CD4-positive, CD25-positive, alpha-beta regulatory T cell (primary cell): ENCODE measurements at places on chromosomes 2 and 18.

DNA sequence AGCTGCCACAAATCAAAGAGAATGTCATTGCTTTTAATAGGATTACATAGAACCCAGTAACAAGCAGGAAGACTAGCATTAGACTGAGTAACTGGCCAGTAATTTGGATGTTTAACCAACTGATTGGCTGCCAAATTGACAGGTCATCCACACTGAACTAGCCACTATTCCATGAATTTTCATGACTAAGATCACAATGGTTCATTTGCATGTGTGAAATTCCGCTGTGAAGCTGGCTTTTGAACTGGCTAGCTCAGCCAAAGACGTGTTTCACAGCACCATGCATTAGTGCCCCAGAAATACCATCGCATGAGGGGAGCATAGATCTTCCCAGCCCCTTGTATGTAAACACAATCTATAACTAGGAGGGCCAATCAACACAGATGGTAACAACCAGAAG, 649.8 kb downstream of the ARHGAP15 start:
- no peak overlapping the region for H3K4me3 ChIP-seq
- no peak overlapping the region for H3K27ac ChIP-seq
- no peaks in the 10 kb centered on the region for H3K27me3 ChIP-seq
- no peak for DNase-seq
- no peaks in the 10 kb centered on the region for H3K36me3 ChIP-seq

- no peak overlapping the region for H3K27ac ChIP-seq
- peaks cover 11% of the 10 kb centered on the region for H3K27me3 ChIP-seq
- H3K36me3 ChIP-seq = no peaks in the 10 kb centered on the region
- no peak overlapping the region for H3K4me3 ChIP-seq
Observed at GRCh38 chr2:159148901-159149300, 137.6 kb downstream of the WDSUB1 start.

DNA sequence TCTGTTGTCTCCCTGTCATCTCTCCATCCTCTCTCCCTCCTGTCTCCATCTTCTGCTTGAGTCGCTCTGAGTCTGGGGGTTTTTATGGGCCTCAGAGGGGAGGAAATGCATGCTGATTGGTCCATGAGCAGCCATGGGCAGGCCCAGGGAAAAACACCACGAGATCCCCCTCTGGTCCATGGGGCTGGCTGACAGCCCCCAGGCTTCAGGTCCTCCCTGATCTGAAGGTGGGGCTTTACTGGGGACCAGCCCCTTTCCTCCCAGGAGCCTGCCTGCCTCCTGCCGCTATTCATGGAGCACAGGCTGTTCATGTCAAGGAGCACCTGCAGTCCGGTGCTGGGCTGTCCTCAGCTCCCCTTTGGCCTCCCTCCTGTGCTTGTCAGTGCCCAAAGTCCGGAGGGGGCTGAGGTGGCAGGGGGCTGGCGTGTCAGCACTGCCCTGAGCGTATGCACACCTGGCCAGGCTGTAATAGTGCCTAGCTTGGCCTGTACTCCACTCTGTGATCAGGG, 59.6 kb upstream of the DLX2 start:
- no peak for DNase-seq
- no peaks in the 10 kb centered on the region for H3K36me3 ChIP-seq
- no peaks in the 10 kb centered on the region for H3K4me1 ChIP-seq
- H3K27me3 ChIP-seq = no peaks in the 10 kb centered on the region
- no peak overlapping the region for H3K4me3 ChIP-seq
- H3K27ac ChIP-seq = no peak overlapping the region

- no peaks in the 10 kb centered on the region for H3K4me1 ChIP-seq
- no peaks in the 10 kb centered on the region for H3K36me3 ChIP-seq
- H3K27ac ChIP-seq = no peak overlapping the region
- no peak for DNase-seq
- no peaks in the 10 kb centered on the region for H3K27me3 ChIP-seq
Observed at GRCh38 chr2:107091163-107091864, 205.3 kb upstream of the ST6GAL2 start.
